Adrenal gland (tissue), 19 donors: ENCODE measurements at places on chromosomes 16 and 17. TPM values are rescaled to one million over a fixed set of nuclear protein-coding genes. Genes with fewer than 3 reads are reported as not detected.

- H3K36me3 ChIP-seq: no peaks in the 10 kb centered on the region
- DNase-seq: no peak
- H3K27me3 ChIP-seq: no peaks in the 10 kb centered on the region
- H3K4me1 ChIP-seq: peaks cover 18% of the 10 kb centered on the region
- no peak overlapping the region for H3K4me3 ChIP-seq
Measured at GRCh38 chr17:75634754-75635609, 1.7 kb downstream of the SMIM5 start.

HOXB3 gene
- polyA plus RNA-seq: 11.4 TPM

- H3K4me1 ChIP-seq: no peaks in the 10 kb centered on the region
- no peak for DNase-seq
- no peak overlapping the region for H3K27ac ChIP-seq
- H3K27me3 ChIP-seq: no peaks in the 10 kb centered on the region
- H3K4me3 ChIP-seq: no peak overlapping the region
Measured at GRCh38 chr17:48559840-48560817, 15.2 kb upstream of the HOXB2 start.

DNA sequence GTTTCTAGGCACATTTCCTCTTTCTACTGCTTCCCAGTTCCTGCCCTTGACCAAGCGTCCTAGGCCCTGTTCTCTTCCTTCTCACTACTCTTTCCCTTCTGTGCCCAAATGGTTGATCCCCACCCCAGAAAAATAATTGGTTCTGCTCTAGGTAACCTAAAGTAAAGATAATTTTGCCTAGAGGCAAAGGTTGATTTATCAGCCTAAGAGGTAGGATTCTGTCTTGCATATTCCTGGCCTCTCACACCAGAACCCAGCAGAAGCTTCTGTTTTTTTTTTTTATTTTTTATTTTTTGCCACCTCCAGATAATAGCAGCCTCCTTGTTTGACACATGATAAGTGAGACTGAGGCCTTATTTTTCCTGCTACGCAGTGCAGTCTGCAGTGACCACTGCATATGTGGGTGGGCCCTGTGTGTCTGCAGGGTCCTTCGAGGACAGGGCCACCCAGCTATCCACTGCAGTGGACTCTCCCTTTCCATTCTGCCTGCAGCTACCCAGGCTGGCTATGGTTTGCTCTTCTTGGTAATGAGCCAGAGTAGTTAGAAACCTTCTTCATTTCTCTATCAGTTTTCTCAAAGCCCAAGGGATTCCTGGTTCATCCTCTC is 701 bp downstream of the PIPOX start:
- no peaks in the 10 kb centered on the region for H3K27me3 ChIP-seq
- no peaks in the 10 kb centered on the region for H3K36me3 ChIP-seq
- H3K4me1 ChIP-seq: peaks cover 31% of the 10 kb centered on the region

ITPRIPL2 gene
- 7.7 TPM for polyA plus RNA-seq

- no peaks in the 10 kb centered on the region for H3K27me3 ChIP-seq
- H3K27ac ChIP-seq: no peak overlapping the region
- no peaks in the 10 kb centered on the region for H3K4me1 ChIP-seq
- H3K36me3 ChIP-seq: no peaks in the 10 kb centered on the region
- DNase-seq: peak; percentile 71
- no peak overlapping the region for H3K4me3 ChIP-seq
Measured at GRCh38 chr17:15171167-15172047, 93.7 kb downstream of the PMP22 start.

- no peak overlapping the region for H3K4me3 ChIP-seq
- H3K27me3 ChIP-seq: no peaks in the 10 kb centered on the region
- H3K27ac ChIP-seq: no peak overlapping the region
- no peaks in the 10 kb centered on the region for H3K4me1 ChIP-seq
- peaks cover 24% of the 10 kb centered on the region for H3K36me3 ChIP-seq
Measured at GRCh38 chr17:28324267-28324745, 5.3 kb downstream of the TMEM97 start.

GRCh38 chr17:5234645-5235576 is at the start of gene SCIMP:
SCIMP (minus strand) TSS chr17:5234860; CDS start chr17:5234755, 105 bp downstream.
- H3K4me1 ChIP-seq: no peaks in the 10 kb centered on the region
- peak; percentile 37 for DNase-seq
- no peaks in the 10 kb centered on the region for H3K27me3 ChIP-seq
- no peak within 1 kb of the TSS for H3K27ac ChIP-seq

TBC1D3 gene
- polyA plus RNA-seq: not detected

- H3K27ac ChIP-seq: no peak overlapping the region
- no peak for DNase-seq
- H3K4me1 ChIP-seq: no peaks in the 10 kb centered on the region
- no peak overlapping the region for H3K4me3 ChIP-seq
Measured at GRCh38 chr17:10513299-10514067, 4.9 kb downstream of the MYH1 start.

DNA sequence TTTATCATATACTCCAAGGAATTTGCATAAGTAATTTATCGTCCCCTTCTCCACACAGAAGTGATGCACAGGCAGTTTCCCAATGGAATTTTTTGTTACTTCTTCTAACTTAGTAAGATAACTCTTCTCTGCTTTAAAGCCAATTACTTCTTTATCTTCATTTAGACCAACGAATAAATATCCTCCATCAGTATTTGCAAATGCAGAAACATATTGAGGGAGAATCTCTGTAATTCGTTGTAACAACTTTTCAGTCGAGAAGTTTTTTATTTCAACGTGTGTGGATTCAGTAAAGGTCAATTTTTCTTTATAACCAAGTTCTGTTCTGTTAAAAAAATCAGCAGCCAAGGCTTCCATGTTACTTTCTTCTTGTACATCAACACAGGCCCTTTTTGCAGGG is 30.7 kb upstream of the SLFN13 start:
- H3K27ac ChIP-seq: no peak overlapping the region
- no peaks in the 10 kb centered on the region for H3K36me3 ChIP-seq

IRX6 gene
- not detected for polyA plus RNA-seq

- no peaks in the 10 kb centered on the region for H3K36me3 ChIP-seq
- H3K27me3 ChIP-seq: peaks cover 24% of the 10 kb centered on the region
- no peak overlapping the region for H3K27ac ChIP-seq
- H3K4me3 ChIP-seq: no peak overlapping the region
Measured at GRCh38 chr17:5121186-5121841, 5.5 kb downstream of the USP6 start.

CLEC10A gene
- 4.2 TPM for polyA plus RNA-seq

DNA sequence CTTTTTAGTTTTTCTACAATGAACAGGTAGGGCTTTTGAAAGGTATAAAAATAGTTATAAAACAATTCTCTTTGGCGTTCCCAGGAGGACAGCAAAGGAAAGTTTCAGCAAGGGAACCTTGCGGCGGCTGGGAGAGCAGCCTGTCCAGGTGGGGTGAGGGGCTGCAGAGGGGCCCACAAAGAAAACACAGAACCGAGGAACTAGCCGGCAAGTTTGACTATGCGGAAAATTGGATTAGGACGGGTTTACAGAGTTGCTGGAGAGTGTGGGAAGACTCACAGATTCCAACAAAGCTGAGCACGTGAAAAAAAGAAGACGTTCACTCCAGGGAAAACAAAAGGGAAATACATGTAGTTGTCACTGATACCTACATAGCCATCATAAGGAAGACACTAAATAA is 40.2 kb upstream of the METTL16 start:
- DNase-seq: no peak
- no peaks in the 10 kb centered on the region for H3K4me1 ChIP-seq
- H3K36me3 ChIP-seq: no peaks in the 10 kb centered on the region
- no peak overlapping the region for H3K27ac ChIP-seq

- H3K27me3 ChIP-seq: no peaks in the 10 kb centered on the region
- DNase-seq: peak; percentile 35
- no peak within 1 kb of the TSS for H3K4me3 ChIP-seq
- H3K27ac ChIP-seq: no peak within 1 kb of the TSS
Measured at GRCh38 chr17:7355053-7355452, at the start of gene TMEM95. TMEM95 (plus strand) TSS chr17:7355156; CDS start chr17:7355205, 49 bp downstream.

DNA sequence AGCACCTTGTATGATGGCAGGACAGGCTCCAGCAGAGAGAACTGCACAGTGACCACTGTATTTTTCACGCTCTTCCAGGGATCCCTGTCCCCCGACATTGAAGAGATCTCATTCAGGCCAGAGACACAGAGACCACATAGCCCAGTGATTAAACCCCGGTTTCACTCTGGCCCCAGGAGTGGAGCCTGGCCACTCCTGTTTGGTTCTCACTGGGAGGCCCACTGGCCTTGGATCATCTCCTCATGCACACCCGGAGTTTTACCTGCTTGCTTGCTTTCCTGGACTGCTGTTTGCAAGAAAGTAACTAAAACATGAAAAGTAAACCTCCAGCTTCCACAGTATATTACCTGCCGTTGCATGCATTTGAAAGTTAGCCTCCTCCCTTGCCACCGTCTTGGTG is 13.2 kb upstream of the CLEC18C start:
- peak; percentile 46 for DNase-seq
- no peaks in the 10 kb centered on the region for H3K27me3 ChIP-seq
- no peaks in the 10 kb centered on the region for H3K4me1 ChIP-seq
- no peak overlapping the region for H3K27ac ChIP-seq
- peaks cover 67% of the 10 kb centered on the region for H3K36me3 ChIP-seq

DNA sequence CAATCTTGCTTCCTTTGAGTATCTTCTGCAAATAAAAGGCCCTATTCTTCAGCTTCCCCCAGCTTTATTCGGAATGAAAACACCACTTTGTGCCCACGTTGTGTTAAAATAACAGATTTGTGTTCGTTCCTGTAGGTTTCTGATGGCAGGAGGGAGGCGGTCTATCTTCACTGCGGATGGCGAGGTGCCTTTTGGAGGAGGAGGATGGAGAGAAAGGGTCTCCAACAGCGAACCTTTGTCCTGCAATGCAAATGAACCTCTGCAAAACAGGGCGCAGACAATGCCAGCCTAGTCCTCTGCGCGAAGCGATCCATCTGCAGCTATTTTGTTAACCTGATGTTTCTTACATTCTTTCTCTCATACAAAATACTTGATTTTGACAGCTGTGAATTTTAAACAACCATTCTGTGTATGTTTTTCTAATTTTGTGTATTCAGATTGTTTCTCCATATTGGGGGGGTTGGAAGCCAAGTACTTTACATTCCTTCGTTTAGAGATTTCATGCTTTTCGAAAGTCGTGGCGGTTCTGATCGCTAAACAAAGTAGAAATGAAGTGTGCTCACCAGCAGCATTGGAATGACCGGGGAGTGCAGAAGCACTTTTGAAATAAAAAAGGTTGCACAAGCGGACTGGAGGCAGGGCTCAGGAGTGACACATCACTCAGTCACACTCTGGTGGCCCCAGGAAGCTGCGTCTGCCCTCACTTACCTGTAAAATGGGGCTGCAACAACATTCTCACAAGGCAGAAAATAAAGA is 279.0 kb upstream of the IRX5 start:
- DNase-seq: no peak
- H3K27me3 ChIP-seq: peaks cover 15% of the 10 kb centered on the region
- peaks cover 8% of the 10 kb centered on the region for H3K4me1 ChIP-seq
- H3K4me3 ChIP-seq: no peak overlapping the region

NPW gene
- polyA plus RNA-seq: 1.3 TPM

GRCh38 chr16:87053016-87053982 is 263.9 kb downstream of the C16orf95 start:
- H3K36me3 ChIP-seq: no peaks in the 10 kb centered on the region
- H3K4me1 ChIP-seq: no peaks in the 10 kb centered on the region
- H3K27me3 ChIP-seq: peaks cover 8% of the 10 kb centered on the region
- no peak overlapping the region for H3K4me3 ChIP-seq

GRCh38 chr16:21626659-21627277 is 25.6 kb downstream of the IGSF6 start:
- peaks cover 53% of the 10 kb centered on the region for H3K4me1 ChIP-seq
- H3K27ac ChIP-seq: peak overlapping the region; percentile 72
- H3K4me3 ChIP-seq: no peak overlapping the region
- no peaks in the 10 kb centered on the region for H3K27me3 ChIP-seq
- peak; percentile 60 for DNase-seq

GRCh38 chr17:7849130-7849750 is 5.6 kb upstream of the TMEM88 start:
- H3K27me3 ChIP-seq: no peaks in the 10 kb centered on the region
- peak; percentile 35 for DNase-seq
- no peak overlapping the region for H3K4me3 ChIP-seq
- H3K36me3 ChIP-seq: peaks cover 77% of the 10 kb centered on the region
- H3K4me1 ChIP-seq: peaks cover 31% of the 10 kb centered on the region
- no peak overlapping the region for H3K27ac ChIP-seq

DNA sequence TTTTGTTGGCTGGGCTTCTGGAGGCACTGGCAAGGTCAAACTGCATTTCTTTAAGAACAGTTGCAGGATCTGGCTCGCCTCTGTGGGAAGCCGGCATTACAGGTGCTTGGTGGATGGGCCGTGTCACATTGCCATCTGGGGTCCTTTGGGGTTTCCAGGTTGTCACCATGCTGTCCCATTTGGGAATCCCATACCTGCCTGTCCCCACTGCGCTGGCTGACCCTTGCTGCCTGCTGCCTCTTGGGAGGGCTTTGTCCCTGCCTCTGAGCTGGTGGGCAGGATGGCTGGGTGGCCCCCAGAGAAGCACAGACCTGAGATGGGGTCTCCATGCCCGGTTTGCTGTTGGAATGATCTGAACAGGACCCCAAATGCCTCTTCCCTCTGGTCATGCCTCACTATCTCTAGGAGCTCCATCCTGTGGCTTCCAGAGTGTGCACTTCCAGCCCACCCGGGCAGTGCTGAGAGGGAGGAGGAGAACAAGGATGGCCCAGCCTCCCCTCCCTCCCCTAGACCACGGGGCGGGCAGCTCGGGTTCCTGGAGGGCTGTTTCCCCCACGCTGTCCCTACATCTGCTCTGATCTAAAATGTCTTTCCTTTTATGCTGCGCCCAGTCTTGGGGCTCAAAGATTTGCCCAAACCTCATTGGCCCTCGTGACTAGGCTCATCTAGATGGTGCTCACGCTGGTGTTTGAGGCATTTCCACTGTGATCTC is 28.0 kb downstream of the OR1D5 start:
- no peak overlapping the region for H3K27ac ChIP-seq
- H3K36me3 ChIP-seq: no peaks in the 10 kb centered on the region
- DNase-seq: peak; percentile 6
- H3K4me1 ChIP-seq: no peaks in the 10 kb centered on the region

DNA sequence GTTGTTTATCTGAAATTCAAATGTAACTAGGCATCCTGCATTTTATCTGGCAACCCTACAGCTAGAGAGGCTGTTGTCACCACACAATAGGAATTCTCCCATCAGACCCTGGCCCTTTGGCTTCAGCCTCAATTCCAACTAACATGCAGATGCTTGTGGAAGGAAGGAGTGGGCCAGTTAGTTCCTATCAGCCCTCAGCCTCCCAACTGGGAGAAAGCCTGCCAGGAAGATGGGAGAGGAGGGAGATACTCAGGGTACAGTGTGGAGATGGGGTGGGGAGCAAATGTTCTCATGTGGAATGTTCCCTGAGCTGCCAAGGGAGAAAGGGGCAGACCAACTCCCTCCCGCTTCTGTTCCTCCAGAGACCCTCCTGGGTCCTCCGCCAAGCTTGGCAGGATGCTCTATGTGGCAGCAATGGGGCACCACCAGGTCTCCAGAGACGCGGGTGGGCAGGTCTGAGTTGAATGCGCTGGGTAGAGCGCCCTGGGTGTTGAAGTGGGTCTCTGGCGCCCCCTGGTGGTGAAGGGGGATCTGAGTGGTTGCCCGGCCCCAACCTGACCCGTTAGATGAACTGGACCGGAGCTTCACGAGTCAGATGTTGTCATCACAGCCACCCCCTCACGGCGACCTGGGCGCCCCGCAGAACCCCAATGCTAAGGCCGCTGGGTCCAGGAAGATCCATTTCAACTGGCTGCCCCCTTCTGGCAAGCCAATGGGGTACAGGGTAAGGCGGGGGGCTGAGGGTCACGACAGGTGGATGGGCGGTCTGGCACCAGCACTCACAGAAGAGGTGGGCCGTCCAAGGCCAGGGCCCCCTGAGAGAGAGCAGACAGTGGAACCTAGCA is 15.2 kb downstream of the GALK1 start:
- H3K27ac ChIP-seq: no peak overlapping the region
- H3K4me3 ChIP-seq: no peak overlapping the region
- H3K4me1 ChIP-seq: peaks cover 19% of the 10 kb centered on the region
- H3K36me3 ChIP-seq: no peaks in the 10 kb centered on the region
- no peaks in the 10 kb centered on the region for H3K27me3 ChIP-seq
